ENCODE measurements at places on chromosomes 6 and 20. TPM values are rescaled to one million over a fixed set of nuclear protein-coding genes. Genes with fewer than 3 reads are reported as not detected.

Gene LTB
- total RNA-seq: not detected

Gene HLA-DQB1
- total RNA-seq: 0.08 TPM

Gene ARMH2
- 3.4 TPM for total RNA-seq

Gene ADGB
- total RNA-seq: 23.8 TPM

Gene SCRT2
- total RNA-seq: 0.19 TPM

Gene LAMA5
- total RNA-seq: 144 TPM

Gene TSBP1
- 18.4 TPM for total RNA-seq

- no peak overlapping the region for H3K27ac ChIP-seq
- no peaks in the 10 kb centered on the region for H3K36me3 ChIP-seq
- no peaks in the 10 kb centered on the region for H3K27me3 ChIP-seq
- no peaks in the 10 kb centered on the region for H3K4me1 ChIP-seq
- DNase-seq: peak; percentile 57
Observed at GRCh38 chr6:135162678-135163439, 18.2 kb upstream of the MYB start.

DNA sequence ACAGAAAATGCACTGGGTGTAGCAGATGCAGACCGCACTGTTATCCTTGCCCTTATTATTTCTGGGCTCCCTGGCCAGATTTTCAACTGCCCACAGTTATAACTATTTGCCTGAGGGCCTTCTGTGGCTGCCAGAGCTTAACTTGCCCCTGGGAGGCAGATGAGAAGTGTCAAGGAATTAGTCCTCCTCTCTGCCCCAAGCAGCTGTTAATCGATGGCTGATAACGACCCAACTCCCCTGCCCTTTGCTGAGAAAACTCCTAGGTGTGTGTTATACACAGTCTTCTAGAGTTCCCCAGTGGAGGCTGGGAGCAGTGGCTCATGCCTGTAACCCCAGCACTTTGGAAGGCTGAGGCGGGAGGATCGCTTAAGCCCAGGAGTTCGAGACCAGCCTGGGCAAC lies 44.4 kb upstream of the SHLD1 start:
- H3K36me3 ChIP-seq: no peaks in the 10 kb centered on the region
- no peak overlapping the region for H3K27ac ChIP-seq
- H3K4me1 ChIP-seq: no peaks in the 10 kb centered on the region
- DNase-seq: no peak
- H3K27me3 ChIP-seq: no peaks in the 10 kb centered on the region
- no peak overlapping the region for H3K4me3 ChIP-seq

DNA sequence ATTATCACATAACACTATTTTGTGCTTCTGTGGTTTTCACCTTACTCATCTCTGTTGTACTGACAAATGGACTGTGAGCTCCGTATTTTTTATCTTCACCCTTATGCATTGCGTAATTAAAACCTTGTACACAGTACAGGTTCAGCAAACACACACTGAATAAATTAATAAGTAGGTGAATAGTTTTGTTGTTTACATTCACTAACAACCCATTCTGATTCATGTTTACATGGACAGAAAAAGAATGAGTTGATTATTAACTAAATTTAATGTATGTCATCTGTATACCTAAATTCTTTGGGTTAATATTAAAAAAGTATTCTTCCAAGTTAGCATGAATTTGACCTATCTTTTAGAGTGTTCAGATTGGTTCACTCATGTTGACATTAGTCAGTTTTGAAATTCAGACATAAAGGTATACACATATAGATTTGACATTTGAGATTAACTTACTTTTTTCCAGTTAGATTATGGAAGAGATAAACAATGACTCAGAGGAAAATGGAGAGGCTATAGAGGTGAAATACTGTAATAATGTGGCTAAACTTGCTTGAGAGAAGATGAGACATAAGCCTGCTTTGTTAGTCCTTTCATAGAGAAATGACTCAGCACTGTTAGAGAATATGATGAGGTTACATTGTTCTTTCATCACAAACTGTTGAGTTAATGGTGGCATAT lies 541.7 kb upstream of the FLRT3 start:
- H3K36me3 ChIP-seq: no peaks in the 10 kb centered on the region
- DNase-seq: no peak
- no peak overlapping the region for H3K4me3 ChIP-seq
- no peaks in the 10 kb centered on the region for H3K27me3 ChIP-seq

DNA sequence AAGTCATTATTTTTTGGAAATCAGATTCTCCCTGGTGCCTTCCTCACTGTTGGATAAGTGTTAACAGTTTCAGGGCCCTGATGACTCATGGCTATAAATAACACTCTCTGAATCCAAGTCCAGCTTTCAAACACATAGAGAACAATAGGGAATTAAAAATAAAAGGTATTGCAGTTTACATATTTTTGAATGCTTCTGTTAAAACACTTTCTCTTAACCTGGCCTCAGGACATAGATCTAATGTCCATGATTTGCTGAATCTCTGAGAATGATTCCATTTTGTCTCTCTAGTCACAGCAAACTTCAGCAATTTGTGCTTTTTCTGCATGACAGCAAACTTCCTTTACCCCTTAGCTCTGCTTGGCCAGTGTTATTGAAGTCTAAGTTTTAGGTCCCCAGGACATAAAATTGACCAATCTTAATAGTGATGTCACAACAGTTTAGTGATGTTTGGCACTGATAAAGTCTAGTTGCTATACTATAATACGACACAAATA lies 1192.4 kb upstream of the CITED2 start:
- no peaks in the 10 kb centered on the region for H3K4me1 ChIP-seq
- no peaks in the 10 kb centered on the region for H3K27me3 ChIP-seq
- no peak overlapping the region for H3K27ac ChIP-seq

- no peaks in the 10 kb centered on the region for H3K4me1 ChIP-seq
- H3K27ac ChIP-seq: no peak overlapping the region
- peak overlapping the region; percentile 62 for H3K4me3 ChIP-seq
- no peak for DNase-seq
Observed at GRCh38 chr6:154996016-154996590, 988 bp downstream of the TIAM2 start.

GRCh38 chr6:45923831-45924391 lies 91.7 kb downstream of the CLIC5 start:
- DNase-seq: no peak
- H3K4me1 ChIP-seq: no peaks in the 10 kb centered on the region
- no peaks in the 10 kb centered on the region for H3K27me3 ChIP-seq
- no peaks in the 10 kb centered on the region for H3K36me3 ChIP-seq

GRCh38 chr20:11522366-11522741 lies 395.3 kb upstream of the BTBD3 start:
- no peaks in the 10 kb centered on the region for H3K27me3 ChIP-seq
- no peaks in the 10 kb centered on the region for H3K36me3 ChIP-seq
- no peaks in the 10 kb centered on the region for H3K4me1 ChIP-seq
- DNase-seq: no peak

- no peaks in the 10 kb centered on the region for H3K4me1 ChIP-seq
- no peaks in the 10 kb centered on the region for H3K27me3 ChIP-seq
- H3K36me3 ChIP-seq: no peaks in the 10 kb centered on the region
- DNase-seq: no peak
- H3K4me3 ChIP-seq: no peak overlapping the region
Observed at GRCh38 chr20:8656335-8656734, 412.6 kb upstream of the PLCB4 start.

GRCh38 chr6:167089243-167090142 lies 33.4 kb upstream of the CCR6 start:
- H3K4me3 ChIP-seq: no peak overlapping the region
- no peaks in the 10 kb centered on the region for H3K36me3 ChIP-seq
- no peaks in the 10 kb centered on the region for H3K4me1 ChIP-seq
- no peak for DNase-seq
- no peak overlapping the region for H3K27ac ChIP-seq
- no peaks in the 10 kb centered on the region for H3K27me3 ChIP-seq

DNA sequence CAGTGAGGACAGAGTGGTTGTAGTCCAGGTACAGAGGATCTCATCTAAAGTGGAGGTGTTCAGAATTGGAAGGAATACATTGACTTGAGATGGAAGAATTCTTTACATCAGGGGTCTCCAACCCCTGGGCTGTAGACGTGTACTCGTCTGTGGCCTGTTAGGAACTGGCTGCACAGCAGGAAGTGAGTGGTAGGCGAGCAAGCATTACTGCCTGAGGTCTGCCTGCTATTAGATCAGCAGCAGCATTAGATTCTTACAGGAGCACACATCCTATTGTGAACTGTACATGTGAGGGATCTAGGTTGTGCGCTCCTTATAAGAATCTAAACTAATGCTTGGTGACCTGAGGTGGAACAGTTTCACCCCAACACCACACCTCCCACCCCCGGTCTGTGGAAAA lies 121.1 kb downstream of the CDKAL1 start:
- H3K36me3 ChIP-seq: no peaks in the 10 kb centered on the region
- no peaks in the 10 kb centered on the region for H3K27me3 ChIP-seq

DNA sequence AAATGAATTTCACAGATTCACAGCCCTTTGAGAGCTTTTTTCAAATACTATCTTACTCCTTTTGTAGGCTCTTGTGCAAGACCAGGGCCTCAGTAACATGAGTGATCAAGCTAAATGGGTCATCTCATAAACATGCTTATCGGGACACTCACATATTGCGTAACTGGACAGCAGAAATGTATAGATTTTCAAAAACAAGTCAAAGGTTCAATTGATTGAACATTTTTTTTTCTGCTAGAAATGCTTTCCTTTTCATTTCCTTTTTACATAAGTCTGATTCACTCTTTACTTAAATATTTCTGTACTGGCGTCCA lies 8.7 kb upstream of the SALL4 start:
- no peak overlapping the region for H3K4me3 ChIP-seq
- no peak for DNase-seq
- no peak overlapping the region for H3K27ac ChIP-seq
- H3K27me3 ChIP-seq: no peaks in the 10 kb centered on the region
- no peaks in the 10 kb centered on the region for H3K36me3 ChIP-seq
- H3K4me1 ChIP-seq: no peaks in the 10 kb centered on the region

- no peak for DNase-seq
- H3K27me3 ChIP-seq: no peaks in the 10 kb centered on the region
- no peaks in the 10 kb centered on the region for H3K36me3 ChIP-seq
- H3K27ac ChIP-seq: no peak overlapping the region
- H3K4me3 ChIP-seq: no peak overlapping the region
Observed at GRCh38 chr6:48747471-48747870, 636.5 kb upstream of the PTCHD4 start.

DNA sequence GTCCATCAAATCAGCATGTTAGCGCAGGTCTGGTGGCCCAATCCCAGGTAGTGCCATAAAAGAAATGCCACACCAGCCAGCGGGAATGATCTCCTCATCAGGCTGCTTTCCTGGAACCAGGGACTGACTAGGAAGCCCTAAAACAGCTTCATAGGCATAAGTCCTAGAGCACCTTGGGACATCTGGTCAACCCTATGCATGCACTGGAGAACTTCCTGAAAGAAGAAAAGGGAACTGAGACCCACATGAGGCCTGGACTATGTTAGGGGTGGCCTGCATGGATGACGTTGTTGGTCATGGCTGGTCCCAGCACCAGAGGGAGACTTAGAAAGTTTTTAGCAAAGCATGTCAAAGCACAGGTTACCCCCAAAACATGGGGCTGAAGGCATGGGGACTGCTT lies 7.6 kb upstream of the KCNK16 start:
- no peaks in the 10 kb centered on the region for H3K36me3 ChIP-seq
- DNase-seq: no peak
- H3K27ac ChIP-seq: no peak overlapping the region
- H3K4me3 ChIP-seq: no peak overlapping the region

Data from testis (tissue), 5 donors.